ENCODE measurements at places on chromosomes 16 and 17.

GRCh38 chr16:50193594-50193993 is 40.5 kb downstream of the TENT4B start:
- DNase-seq: no peak

DNA sequence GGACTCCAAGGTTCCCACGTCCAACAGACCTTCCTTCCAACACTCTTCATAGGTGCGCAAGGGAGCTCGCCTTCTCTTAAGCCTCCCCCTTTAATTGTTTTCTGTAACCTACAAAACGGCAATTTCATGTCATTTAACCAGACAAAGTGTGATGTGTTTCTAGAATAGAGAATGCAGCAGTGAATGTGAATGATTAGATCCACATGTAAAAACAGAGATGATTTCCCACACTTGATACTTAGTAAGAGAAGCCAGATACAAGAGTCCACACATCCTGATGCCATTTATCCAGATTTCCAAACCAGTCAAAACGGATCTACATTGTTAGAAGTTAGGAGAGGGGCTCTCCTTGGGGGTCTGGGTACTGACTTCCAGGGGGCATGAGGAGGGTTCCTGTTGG is 89.3 kb downstream of the IRF8 start:
- DNase-seq: no peak

DNA sequence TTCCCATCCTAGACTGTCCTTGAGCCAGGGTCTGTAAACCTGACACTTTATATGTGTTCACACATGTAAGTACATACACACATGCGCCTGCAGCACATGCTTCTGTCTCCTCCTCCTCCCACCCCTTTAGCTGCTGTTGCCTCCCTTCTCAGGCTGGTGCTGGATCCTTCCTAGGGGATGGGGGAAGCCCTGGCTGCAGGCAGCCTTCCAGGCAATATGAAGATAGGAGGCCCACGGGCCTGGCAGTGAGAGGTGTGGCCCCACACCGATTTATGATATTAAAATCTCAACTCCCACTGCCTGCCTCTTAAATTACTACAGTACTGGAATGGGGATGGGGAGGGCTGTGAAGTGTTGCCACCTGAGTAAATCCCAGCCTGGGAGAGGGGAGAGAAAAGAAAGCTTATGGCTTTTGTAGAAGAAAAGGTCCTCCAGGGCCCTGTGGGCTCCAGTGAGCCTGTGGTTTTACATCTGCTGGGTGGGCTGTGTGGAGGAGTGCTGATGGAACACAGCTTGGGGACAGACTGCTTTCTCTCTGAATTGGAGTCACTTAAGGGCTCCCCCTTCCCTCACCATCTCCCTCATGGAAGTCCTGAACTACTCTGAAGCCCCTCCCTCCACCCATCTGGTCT is 990 bp upstream of the WNK4 start:
- DNase-seq: no peak

- DNase-seq: peak; percentile 19
Measured at GRCh38 chr17:3750926-3751325, 27.2 kb downstream of the HASPIN start.

DNA sequence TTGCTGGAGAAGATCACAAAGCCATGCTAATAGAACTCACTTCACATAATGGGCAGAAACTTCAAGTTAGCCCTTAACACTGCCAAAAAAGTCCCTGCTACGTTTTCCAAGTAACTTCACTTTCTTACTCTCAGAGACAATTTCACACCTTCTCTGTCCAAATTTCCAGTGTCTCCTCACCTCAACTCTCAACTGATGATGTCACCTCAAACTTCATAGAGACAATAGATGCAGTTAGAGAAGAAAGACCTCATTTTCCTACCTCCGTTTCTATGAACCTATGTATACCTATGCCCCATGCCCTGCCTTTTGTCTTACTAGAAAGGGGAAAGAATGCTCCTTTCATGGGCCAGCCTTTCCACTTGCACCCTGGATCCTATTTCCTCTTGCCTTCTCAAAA is 14.2 kb upstream of the EFCAB3 start:
- no peak for DNase-seq

Data from activated naive CD4-positive, alpha-beta T cell treated with anti-CD3 and anti-CD28 coated beads, Interleukin-2, amount 50 U/mL, for 16 hours (primary cell).